ENCODE measurements at places on chromosomes 12 and 14.
A peak's percentile ranks its signal among the peaks of the same experiment; 100 is the strongest.

- no peak for DNase-seq
These were observed 996 bp downstream of the SSPN start for GRCh38 chr12:26196421-26196716.

DNA sequence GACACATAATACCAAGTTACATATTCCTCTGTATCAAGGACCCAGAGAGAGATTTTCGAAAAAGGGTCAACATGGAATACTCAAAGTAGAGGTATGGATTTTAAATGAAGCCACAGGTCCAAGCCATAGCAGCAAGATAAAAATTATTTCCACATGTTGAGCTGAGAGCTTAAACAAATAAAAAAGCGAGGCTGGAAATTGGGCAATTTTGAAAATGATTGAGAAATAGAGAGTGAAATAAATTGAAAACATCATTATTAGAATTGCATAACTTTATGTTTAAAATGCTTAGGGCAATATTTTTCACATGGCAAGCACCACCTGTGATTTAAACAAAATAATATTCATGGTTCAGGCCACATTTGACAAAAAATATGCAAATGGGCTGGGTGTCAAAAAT is 1251.0 kb upstream of the USP15 start:
- no peak for DNase-seq

DNA sequence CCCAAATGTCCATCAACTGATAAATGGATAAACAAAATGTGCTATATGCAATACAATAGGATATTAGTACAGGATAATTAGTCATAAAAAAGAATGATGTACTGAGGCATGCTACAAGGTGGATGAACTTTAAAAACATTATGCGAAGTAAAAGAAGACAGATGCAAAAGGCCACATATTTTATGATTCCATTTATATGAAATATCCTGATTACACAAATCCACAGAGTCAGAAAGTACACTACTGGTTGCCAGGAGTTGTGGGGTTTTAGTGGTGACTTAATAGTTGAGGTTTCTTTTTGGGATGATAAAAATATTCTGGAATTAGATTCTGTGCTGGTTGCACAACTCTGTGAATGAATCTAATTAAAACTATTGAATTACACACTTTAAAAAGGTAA is 12.6 kb downstream of the TRIM9 start:
- no peak for DNase-seq

GRCh38 chr14:76551906-76552305 is 176.0 kb downstream of the ESRRB start:
- no peak for DNase-seq

GRCh38 chr14:94681300-94682060 is 69.3 kb downstream of the SERPINA3 start:
- DNase-seq = no peak

- no peak for DNase-seq
These were observed 442.7 kb downstream of the BTG1 start for GRCh38 chr12:91702843-91703425.

- DNase-seq = no peak
These were observed 95.4 kb downstream of the ALG10B start for GRCh38 chr12:38411946-38412345.

DNA sequence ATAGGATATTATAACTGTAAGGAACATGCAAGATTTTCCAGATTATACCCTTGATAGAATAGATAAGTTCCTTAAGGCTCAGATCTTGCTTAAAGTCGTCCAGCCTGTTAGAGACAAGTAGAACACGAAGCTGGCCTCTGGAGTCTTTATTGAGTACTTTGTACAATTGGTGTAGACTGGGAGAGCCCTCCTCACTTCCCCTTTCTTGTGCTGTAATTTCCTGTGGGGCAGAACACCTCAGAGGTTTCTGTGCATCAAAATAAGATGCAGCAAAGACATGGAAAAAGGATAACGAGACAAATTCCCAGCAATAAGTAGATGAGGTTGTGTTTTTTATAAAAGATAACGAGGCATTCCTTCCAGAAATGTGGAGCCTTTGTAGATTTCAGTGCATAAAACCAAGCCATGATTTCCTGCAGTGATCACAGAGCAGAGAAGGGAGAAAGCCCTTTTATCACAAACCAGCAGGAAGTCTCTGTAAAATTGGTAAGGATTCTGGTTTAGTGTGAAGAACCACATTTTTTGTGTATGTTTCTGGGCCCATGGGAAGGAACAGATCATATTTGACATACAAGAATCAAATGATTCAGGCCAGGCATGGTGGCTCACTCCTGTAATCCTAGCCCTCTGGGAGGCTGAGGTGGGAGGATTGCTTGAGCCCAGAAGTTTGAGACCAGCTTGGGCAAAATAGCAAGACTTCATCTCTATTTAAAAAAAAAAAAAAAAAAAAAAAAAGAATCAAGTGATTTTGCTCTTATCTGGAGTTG is 18.0 kb downstream of the GPRC5A start:
- no peak for DNase-seq

DNA sequence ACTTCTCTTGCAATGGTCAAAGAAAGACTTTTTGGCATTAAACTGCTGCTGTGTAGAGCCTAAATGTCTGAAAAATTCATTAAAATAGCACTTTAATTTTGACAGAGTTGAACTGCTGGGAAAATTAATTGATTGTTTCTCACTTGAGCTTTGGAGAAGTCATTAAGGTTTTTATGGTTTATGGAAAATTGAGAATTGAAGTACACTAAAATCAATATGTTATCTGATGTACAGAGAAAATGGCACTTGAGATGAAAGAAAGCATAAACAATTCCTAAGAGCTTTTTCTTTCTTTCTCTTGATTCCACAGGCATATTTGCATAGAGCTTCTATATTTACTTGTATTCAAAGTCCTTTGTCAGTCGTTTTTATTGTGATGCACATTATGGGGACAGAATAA is 188.5 kb upstream of the CAND1 start:
- DNase-seq = no peak

- peak; percentile 55 for DNase-seq
These were observed at the start of gene HIP1R for GRCh38 chr12:122834921-122835749. Gene HIP1R (plus strand): TSS chr12:122835457. CDS start chr12:122835551, 94 bp downstream.

DNA sequence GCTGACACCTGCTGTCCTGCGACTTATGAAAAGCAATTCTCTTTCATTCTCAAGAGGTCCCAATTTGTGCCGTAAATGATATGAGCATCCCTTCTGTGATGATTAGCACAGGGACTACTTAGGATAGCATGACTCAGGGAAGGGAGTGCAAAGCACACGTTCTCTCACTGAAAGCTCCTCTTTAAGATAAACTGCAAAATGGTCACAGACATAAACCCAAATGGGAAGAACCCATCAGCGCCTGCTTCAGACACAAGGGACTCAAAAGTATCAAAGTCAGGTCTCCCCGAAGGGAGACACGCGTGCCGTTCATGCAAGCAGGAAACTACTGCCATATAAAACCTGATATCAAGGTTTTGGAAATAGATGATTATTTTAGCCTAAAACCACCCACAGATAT is 33.9 kb upstream of the PIWIL1 start:
- DNase-seq = no peak

- DNase-seq = no peak
These were observed 1.4 kb downstream of the MYO1A start for GRCh38 chr12:57048423-57049118.

All from stimulated activated CD4-positive, alpha-beta T cell treated with anti-CD3 and anti-CD28 coated beads, Interleukin-4, amount 100 ng/mL, for 48 hours (primary cell).